ENCODE measurements at places on chromosomes 11 and 22. TPM values are rescaled to one million over a fixed set of nuclear protein-coding genes. Genes with fewer than 3 reads are reported as not detected.

SCN3B gene
- total RNA-seq, result 0.05 TPM

RTN4RL2 gene
- 0.75 TPM for total RNA-seq

OR2AG2 gene
- total RNA-seq, result under 0.01 TPM

NKAPD1 gene
- total RNA-seq, result 11.2 TPM

OR56A1 gene
- under 0.01 TPM for total RNA-seq

MAP6 gene
- total RNA-seq, result 0.23 TPM

TEX54 gene
- not detected for total RNA-seq

MYBPC3 gene
- not detected for total RNA-seq

UCP2 gene
- 11.0 TPM for total RNA-seq

SLC22A8 gene
- total RNA-seq, result not detected

CDC42BPG gene
- 0.75 TPM for total RNA-seq

KDM4E gene
- not detected for total RNA-seq

SNX32 gene
- 0.09 TPM for total RNA-seq
